Activated CD4-positive, alpha-beta T cell treated with anti-CD3 and anti-CD28 coated beads for 24 hours (primary cell): ENCODE measurements at places on chromosomes 2 and 18.

GRCh38 chr18:36322734-36323133 lies 25.2 kb downstream of the FHOD3 start:
- DNase-seq = no peak

DNA sequence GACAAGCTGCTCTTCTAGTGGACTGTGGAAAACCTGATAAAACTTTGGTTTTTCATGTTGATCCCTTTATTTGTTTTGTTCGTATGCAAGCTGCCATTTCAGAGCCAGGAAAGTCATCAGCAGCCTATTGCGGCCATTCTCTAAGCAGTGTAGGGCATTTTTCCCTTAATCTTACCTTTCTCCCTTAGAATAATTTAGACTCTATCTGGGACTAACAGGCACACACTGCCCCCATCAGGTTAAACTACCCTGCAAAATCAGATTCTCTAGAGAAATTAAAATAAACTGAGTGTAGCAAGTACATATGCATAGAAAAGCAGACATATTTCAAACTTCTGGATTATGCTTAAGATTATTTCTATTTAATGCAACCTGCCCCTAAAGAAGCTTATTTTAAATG lies 347.5 kb downstream of the METTL4 start:
- no peak for DNase-seq

GRCh38 chr2:112256654-112257053 lies 1.8 kb upstream of the ZC3H8 start:
- DNase-seq = no peak

- DNase-seq = no peak
Measured at GRCh38 chr2:130154773-130155765, 10.2 kb upstream of the CCDC74B start.

- no peak for DNase-seq
Measured at GRCh38 chr2:132620115-132620514, 49.9 kb downstream of the LYPD1 start.

DNA sequence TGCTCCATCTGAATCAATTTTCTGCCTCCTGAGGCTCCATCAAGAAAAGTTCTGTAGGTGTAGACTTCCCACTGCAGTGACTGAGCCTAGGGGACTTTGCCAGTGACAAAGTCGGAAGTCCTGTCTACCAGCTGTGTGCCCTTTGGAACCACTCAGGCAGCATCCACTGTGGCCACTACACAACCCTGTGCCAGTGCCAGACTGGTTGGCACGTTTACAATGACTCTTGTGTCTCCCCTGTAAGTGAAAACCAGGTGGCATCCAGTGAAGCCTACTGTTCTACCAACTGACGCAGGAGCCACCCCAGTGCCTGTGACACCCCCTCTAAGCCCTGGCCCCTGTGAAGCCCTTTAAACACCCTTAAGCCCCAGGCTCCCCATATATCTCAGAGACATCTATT lies 132.1 kb upstream of the SERPINE2 start:
- DNase-seq = no peak

- DNase-seq = no peak
Measured at GRCh38 chr2:241689306-241689705, 2.7 kb upstream of the DTYMK start.

DNA sequence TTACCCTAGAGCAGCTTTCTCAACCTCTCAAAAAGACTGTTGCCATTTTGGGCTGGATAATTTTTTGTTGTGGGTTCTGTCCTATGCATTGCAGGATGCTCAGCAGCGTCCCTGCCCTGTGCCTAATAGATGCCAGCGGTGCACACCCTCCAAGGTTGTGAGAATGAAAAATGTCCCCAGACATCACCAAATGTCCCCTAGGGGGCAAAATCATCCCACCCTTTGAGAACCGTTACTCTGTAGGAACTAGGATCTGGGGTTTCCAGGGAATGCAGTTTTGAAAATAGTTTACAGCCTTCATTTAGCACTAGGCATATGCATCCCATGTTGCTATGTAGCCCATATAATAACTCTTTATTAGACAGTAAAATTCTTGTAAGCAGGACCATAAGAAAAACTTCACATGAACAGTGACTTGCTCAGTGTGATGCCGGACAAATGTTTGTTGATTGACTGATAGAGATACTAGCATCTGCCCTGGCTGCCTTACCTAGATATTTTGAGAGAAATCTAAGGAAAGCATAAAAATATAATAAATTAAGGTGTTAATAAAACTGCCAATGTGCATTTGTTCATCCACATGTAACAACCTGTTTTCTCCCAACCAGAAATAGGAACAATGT lies 79.2 kb upstream of the EPC2 start:
- DNase-seq = no peak

- DNase-seq = no peak
Measured at GRCh38 chr2:215548714-215549113, 112.8 kb upstream of the FN1 start.

- no peak for DNase-seq
Measured at GRCh38 chr2:27018142-27018541, 14.6 kb upstream of the TMEM214 start.

- DNase-seq = no peak
Measured at GRCh38 chr2:235314371-235314930, 179.4 kb upstream of the AGAP1 start.

DNA sequence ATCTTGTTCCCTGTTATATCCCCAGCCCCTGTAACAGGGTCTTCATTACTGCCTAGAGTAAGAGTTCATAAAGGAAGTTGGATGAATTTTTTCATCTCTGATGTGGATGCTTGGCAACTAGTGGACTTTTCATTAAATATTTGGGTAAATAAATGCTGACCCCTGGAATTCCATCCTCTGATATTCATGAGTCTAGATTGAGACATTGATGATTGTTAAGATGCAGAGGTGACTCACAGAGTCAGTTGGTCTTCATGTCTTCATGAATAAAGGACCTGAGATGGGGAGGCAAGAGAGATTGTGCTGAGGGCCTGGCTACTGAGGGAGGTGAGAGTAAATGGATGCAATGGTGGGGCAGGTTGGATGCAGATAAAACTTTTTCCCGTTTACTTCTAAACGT lies 132.7 kb upstream of the NT5C1B start:
- DNase-seq = no peak

GRCh38 chr2:174711206-174711605 lies 53.1 kb downstream of the CHRNA1 start:
- DNase-seq = no peak

- no peak for DNase-seq
Measured at GRCh38 chr2:150878356-150878755, 383.3 kb downstream of the RBM43 start.

DNA sequence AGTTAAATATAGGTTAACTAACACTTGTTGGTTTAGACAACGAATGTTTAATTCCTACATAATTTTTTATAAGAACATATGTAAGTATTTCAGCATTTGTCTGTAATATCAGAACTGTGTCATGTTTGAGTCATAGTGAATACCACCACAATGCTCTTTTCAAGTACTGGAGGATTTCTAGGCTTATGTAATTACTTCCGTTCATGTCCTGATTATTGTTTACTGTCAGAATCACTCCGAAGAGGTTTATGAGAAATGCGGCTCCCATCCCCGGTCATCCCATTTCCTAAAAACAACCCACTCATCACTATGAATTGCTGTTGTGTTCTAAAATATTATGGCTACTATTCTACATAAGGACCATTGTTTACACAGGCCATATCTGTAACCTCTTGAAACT lies 45.1 kb downstream of the CDH19 start:
- DNase-seq = no peak

GRCh38 chr2:30261695-30262211 lies 30.4 kb downstream of the LBH start:
- DNase-seq = no peak

- DNase-seq = no peak
Measured at GRCh38 chr18:78115896-78116561, 863.6 kb upstream of the SALL3 start.

DNA sequence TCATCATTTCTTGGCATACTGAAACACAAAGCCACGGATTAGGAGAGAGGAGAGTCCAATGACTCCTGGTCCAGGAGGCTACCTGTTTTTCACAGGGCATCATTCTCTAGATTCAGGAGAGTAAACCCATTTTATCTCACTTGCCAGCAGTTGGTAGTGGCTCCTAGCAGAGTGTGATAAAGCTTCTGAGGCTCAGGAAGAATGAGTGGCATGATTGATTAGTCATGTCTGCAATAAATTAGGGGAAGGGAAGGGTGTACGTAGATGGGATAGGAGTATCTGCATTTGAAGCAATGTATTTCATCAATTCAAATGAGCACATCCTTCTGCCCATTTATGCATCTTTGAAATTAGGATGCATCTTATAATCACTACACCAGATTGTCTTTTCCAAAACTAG lies 31.1 kb upstream of the PNO1 start:
- DNase-seq = no peak

DNA sequence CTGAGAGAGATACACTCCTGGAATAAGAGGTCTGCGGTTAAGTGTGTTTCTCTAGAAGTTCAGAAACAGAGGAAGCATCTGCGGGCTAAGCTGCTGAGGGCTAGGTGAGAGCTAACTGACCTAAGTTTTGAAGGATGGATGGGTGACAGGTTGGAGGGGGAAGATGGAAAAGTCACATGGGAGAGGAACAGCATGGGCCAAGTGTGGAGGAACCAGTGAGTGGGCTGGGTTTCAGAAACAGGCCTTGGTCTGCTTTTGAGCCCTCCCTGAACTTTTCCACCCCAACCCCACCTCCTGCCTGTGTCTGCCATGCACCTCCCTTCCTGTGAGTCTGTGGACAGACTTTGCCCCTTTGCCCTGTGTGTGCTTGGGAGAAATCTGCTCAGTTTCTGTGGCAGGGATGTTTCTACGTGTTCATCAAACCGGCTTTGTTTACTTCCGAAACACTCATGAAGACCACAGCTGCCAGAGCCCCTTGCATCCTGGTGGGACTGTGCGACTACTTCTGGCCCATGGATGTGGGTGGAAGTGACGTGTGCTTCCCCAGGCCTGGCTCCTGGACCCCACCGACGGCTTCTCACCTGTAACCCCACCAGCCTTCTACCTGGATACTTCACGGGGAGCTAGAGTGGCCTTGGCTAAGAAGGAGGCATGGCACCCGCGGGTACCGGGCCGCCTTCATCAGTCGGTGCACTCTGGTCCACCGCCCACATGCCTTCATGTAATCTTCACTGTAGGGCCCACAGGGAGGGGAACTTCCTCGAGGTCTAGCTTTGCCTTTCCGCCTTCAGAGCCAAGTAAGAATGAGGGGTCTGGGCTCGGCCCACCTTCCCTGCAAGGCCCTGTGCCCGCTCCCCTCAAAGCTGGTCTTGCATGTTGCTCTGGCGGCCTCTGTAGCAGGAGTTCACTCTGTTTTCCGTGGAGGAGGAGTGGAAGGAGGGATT lies 1.4 kb upstream of the HPCAL1 start:
- DNase-seq = no peak

- DNase-seq = no peak
Measured at GRCh38 chr2:139354518-139354917, 574.3 kb upstream of the NXPH2 start.

GRCh38 chr18:54983041-54983686 lies 23.9 kb upstream of the CCDC68 start:
- DNase-seq = no peak

GRCh38 chr2:24658531-24659202 lies 134.5 kb downstream of the PTRHD1 start:
- DNase-seq = no peak

GRCh38 chr2:9737053-9737875 lies 106.0 kb upstream of the TAF1B start:
- no peak for DNase-seq

DNA sequence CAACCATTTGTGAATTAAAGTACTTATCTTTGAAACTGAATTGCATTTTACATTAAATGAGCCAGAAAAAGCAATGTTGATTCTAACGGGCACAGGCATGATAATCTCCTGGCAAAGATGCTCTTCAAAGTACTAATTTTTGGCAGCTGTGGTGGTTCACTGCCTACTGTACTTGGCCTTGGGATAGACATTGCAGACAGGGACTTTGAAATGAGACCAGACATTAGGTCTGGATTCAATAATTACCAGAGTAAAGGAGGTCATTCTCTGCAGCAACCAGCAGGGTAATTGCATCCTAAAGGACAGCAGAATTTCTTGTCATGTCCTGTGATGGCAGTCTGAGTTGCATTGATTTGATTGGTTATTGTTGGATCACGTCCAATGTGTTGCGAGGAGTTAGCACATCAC lies 986.5 kb downstream of the TDRD15 start:
- DNase-seq = no peak

DNA sequence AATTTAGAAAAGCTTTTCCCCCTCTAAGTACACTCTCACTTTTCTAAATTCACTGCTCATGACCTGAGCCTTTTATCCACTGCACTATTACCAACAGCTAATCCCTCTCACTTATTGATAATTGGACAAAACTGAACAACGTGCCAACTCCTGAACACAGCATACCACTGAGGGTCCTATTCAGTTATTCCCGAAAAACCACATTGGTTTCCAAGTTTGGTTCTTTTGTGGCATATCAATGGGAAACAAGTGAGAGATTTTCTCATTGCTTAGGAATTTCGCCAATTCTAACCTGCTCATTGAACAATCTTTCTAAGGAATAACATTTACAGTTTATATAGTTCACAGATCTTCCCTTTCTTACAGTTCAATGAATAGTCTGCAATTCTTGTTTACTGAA lies 977.4 kb downstream of the TMEM182 start:
- no peak for DNase-seq

GRCh38 chr2:120244656-120245519 lies 7.8 kb upstream of the RALB start:
- DNase-seq = no peak

DNA sequence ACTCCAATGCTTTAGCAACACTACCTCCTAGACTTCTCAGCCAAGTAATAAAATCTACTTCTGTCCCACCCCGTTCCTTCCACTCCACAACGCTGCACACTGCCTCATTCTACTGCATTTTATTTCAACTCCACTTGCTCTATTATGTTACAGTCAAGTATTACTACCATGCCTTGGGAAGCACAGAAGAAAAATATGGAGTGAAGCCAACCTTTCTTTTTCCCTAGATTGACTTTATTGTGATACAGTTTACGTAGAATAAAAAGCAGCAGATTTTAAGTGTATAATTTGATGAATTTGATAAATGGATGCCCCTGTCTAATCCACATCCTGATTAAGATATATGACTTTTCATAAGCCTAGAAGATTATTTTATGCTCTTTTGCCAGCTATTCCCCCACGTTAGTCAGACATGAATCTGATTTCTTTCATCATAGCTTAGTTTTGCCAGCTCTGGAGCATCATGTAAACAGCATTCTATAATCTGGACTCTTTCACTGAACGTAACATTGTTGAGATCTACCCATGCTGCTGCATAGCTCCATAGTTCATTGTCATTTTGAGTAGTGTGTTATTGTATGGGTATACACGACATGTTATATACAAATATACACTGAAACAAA lies 676.8 kb upstream of the RAB6C start:
- no peak for DNase-seq

DNA sequence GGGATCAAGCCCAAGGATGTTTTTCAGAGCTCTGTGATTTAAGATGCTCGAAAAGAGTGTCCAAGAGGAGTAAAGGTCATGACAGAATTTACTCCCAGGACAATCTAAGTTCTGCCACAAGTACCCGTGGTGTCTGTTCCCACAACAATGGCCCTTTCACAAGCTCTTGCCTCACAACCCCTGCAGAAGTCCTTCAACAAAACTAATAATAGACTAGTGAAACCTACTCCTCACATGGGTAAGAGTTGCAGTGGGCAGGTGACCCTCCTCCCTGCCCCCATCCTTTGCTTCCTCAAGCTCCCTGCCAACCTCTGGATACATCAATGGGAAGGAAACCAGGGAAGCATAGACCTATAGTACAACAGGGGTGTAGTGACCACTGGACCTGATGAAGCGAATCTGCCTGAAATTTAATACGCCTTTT lies 34.9 kb downstream of the PTCD3 start:
- no peak for DNase-seq
